Right atrium auricular region (tissue), 2 donors: ENCODE measurements at places on chromosomes 13 and 19.

DNA sequence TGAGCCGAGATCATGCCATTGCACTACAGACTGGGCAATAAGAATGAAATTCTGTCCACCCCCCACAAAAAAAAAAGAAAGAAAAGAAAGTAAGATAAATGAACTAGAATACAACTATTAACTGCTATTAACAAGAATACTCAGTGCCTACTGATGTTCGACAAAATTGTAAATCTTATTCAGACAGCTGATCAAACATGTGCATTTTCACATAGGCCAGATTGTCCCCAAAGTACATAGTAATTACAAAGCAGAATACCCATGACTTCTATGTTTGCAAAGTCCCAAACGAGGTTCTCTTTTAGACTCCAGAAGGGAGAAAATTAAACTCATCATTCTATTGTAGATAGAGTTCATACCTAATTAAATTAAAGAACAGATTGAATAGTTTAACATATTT is 113.4 kb downstream of the UFM1 start:
- DNase-seq: no peak

DNA sequence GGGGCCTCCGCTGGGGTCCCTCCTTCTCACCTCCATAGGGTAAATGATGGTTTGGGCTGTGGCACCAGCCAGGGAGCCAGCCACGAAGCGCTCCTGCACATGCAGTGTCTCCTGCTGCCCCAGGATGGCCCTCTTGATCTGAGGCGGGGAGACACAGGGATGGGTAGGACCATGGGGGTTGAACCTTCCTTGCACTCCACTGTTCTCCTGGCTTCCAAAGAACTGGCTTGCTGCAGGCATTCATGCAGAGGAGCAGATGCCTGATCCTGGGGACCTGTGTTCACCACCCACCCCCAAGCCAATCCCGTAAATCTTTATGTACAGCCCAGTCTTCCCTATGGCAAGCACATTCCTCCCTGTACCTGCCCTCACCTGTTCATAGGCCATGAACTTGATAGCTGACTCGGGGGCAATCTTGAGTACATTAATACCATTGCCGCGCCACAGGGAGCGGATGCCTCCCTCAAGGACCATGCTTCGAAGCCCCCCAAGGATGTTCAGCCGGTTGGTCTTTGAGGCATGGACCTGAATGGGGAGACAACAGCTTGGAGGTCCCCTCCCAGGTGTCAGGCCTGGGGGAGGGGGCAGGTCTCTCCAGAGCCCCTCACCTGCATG is 5.5 kb downstream of the SLC25A23 start:
- no peak for DNase-seq

DNA sequence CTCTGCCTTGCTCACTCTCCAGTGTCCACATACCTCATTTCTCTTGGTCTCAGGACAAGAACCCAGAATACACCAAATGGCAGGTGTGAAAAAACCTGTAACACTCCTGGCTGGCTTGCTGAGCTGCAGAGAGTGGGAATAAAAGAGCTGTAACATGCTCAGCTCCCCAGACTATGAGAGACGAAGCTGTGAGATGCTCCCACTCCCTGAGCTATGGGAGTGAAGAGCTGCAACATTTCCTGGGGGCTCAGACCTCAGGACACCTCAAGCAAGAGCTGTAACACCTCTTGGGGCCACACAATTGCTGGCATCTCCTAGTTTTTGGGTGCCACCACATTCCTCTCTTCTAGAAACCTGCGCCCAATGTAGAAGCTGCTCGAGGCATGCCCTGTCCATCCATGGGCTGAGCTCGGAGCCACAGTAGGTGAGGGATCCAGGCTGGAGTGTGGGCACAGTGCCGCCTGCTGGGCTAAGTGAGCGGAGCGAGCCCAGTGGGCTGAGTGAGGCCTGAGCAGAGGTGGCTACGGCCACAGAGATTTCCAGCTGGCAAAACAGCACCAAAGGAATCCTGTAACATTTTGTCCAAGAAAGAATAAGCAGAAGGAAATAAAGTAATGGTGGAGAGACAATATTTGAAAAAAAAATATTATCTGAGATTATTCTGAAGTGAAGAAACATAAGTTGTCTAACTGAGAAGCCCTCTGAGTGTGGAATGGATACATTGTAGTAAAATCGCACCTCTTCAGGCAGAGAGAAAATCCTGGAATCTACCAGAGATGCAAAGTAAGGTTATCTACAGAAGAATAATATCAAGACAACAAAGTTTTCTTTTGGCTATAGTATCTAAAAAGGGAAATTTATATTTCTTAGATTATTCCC is 186.2 kb upstream of the PCDH9 start:
- DNase-seq: no peak

DNA sequence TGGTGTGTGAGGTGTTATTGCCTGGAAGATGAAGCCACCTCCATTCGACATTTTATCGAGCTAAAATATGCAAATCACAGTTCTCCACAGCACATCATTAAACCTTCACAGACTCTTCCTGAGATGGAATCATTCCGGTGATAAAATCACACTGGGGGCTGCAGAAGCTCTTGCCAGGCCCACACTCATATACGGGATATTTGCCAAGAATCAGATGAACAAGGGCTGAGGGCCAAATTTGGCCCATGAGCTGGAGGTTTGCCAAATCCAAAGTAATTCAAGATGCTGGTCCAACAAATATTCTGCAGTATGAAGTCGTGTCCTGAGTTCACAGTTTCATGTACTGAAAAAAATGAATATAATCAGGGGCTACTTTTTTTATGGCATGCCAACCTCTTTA is 16.7 kb upstream of the RXFP2 start:
- DNase-seq: no peak

DNA sequence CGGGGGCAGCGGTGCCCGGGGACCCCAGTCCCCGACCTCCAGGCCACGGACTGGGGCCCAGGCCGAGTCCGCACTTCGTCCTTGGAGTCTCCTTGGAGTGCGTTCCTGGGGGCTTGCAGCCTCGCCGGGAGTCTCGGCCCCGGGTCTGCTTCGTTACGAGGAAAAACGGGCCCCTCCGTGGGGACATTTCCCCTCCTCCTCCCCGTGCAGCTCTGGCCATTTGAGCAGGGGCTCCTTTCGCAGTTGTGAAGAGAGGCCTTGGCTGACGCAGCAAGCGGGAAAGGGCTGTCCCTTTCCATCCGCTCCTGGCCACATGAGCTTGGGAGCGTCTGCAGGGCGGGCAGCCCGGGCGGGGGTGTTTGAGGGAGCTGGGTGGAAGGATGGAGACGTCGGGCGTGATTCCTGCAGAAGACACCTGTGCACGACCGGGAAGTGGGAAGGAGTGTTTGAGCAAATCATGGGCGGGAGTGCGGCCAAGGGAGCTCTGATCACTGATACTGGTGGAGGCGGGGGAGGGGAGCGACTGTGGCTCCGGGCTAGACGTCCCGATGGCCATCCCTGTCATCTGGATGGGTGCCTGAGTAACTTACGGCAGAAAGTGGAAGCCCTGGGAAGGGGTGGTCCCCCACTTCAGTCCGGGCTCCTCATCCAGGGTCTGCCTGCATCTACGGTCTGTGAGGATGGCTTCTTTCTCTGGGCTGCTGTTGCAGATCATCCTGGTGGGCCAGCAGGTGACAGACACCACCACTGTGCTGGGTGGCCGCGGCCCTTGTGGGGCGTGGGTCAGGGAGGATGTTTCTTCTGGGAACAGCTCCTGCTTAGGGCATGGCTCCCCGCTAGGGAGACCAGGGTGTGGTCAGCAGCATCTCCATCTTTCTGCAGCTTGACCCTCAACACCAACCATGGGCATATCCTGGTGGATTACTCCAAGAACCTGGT is 736 bp downstream of the GPI start:
- DNase-seq: no peak
